ENCODE measurements at places on chromosomes 1 and 21. TPM values are rescaled to one million over a fixed set of nuclear protein-coding genes. Genes with fewer than 3 reads are reported as not detected.

CLK2 gene
- 15.2 TPM for total RNA-seq

PTPN22 gene
- total RNA-seq = 0.34 TPM

TNFRSF9 gene
- not detected for total RNA-seq

TSPAN1 gene
- 0.29 TPM for total RNA-seq

SRGAP2B gene
- 22.7 TPM for total RNA-seq

EPHX1 gene
- 427 TPM for total RNA-seq

ACKR1 gene
- 11.0 TPM for total RNA-seq

PIP5K1A gene
- total RNA-seq = 34.7 TPM

TRNP1 gene
- total RNA-seq = 113 TPM
